ELF-1 (cell line): ENCODE measurements at places on chromosomes 1 and 21.

GRCh38 chr1:45796381-45796780, 7.0 kb upstream of the MAST2 start:
- DNase-seq: no peak

- no peak for DNase-seq
Observed at GRCh38 chr1:178536844-178537371, 24.0 kb downstream of the TEX35 start.

GRCh38 chr1:242710286-242710685, 185.8 kb upstream of the PLD5 start:
- DNase-seq: no peak

DNA sequence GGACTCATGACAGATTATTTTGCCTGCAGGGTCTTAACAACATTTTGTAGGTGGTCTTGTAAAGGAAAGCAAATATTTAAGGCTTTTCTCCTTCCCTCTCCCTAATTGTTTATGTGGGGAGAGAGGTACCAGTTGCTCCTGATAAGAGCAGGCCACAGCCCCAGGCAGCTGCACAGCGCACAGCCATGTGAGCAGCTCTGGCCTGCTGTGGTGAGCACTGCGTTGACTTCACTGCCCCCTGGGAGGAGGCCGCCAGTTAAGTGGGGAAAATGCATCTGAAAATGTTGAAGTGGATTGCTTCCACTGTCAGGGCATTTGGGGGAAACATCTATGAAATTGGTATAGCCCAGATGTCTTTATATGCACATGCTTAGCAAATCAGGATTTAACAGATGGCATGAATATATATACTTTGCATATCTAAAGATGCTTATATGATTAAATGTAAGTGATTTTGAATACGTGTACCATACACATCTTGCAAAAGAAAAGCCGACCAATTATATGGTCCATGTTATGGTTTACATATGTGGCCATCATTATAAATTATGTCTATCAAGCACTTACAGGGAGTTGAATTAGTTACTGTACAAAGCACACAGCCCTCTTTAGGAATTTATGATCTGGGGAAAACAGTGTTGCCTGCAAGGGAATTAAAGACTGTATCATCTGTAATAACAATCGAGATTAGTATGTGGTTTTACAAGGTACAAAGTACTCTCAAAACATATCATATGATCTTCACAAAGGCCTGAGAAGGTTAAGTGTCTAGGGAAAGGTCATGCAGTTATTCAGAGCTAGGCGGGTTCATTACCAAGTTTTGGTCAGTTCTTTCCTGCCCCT, 132.1 kb downstream of the RHOU start:
- DNase-seq: peak; percentile 71

GRCh38 chr1:99811075-99811474, 39.1 kb upstream of the AGL start:
- DNase-seq: no peak
